ENCODE measurements at places on chromosomes 7 and 10.

DNA sequence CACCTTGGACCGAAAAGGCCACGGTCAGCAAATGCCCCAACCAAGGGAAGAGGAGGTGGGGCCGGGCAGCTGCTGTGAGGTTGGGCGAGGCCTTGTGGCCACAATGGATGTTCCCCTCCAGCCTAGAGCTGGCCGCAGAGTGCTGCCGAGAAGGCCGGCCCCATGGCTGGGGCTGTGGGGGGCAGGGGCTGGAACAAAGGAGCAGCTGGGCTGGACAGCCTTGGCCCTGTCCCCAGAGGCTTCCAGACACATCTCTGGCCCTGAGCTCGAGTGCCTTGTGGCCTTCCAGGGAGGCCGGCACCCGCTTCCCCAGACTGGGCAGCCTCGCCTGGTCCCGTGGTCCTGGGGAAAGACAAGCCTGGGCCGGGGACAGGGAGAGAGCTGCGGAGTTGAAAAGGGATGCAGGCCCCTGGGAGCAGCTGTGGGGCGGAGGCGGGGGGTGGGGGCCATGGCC lies 88.0 kb downstream of the PDGFA start:
- no peak for DNase-seq

GRCh38 chr7:155962191-155962967 lies 150.1 kb upstream of the SHH start:
- DNase-seq, result peak; percentile 90

- DNase-seq, result no peak
Observed at GRCh38 chr10:91537614-91538383, 95.1 kb downstream of the PPP1R3C start.

GRCh38 chr7:100983451-100984187 lies 14.3 kb downstream of the MUC12 start:
- DNase-seq, result peak; percentile 82

DNA sequence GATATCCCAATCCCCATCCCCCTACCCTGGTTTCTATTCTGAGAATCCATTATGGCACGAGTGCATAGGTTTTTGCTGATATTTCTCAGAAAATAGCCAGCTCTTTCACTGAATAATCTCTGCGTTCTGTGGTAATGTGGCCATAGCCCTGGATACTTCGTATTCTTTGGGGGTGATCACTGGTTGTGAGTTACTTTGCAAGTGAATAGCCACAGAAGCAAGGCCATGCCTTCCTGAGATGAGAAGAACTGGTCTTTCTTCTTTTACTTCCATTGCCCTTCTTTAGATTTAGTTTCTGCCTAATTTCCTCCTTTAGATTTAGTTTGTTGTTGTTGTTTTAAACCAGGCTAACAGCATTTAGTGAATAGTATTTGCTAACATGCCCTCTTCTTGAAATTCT lies 323.4 kb downstream of the CDC14C start:
- no peak for DNase-seq

DNA sequence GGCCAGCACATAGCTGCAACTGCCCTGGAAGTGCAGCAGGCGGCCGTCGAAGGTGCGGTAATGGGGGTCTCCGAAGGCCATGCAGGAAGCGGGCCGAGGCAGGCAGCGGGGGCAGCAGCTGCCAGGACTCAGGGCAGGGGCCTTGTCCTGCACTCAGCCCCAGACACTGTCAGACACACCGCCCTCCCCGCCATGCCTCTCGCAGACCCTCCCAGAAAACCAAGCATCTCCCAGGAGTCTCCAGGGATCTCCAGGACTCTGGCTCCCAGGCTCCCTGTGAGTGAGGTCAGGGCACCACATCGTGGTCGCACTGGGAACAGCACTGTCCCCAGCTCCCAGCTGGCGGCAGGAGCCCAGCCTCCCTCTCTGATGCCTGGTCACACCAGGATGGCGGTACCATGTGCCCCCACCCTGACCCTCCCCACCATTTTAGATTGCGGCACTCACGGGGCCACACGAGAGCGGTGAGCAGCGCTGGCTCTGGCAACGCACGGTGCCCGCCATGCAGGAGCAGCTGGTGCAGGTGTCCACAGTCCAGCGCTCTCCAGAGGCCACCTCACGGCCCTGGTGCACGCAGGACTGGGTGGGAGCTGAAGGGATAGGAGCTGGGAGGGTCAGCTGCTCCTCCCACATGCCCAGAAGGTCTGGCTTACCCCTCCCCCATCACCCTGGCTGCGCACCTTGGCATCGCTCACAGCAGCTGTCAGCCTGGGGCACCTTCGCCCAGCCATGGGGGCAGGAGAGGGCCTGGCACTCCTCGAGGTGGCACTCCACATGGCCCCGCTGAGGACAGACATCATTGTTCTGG lies 17.5 kb downstream of the ATP6V1F start:
- DNase-seq, result peak; percentile 99

DNA sequence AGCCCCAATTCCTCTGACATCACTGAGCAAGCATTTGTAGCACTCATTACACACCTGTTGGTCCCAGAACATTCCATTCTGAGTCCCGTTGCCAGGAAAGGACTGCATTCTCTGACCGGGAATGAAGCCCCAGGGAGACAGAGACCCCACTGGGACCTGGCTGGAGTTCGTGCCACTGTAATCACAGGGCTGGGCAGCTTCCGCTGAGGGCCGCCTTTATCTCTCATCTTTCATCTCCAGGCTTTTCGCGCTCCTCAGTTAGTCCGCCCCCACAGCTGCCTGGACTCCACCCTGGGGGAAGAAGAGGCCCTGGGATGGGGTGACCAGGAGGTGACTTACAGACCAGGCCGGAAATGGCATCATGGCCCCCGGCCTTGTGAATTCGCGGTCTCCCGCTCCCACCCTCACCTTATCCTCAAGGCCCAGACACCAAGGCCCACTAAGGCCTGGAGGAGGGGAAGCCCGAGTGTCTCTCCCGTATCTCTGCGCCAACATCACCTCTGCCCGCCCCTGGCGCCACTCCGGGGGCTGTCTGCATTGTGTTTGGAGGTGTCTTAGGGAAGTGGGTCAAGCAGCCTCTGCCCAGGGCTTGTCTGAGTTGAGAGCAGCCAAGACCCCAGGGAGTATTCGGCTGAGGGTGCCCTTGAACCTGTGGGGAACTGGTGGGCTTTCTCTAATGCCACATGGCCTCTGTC lies 75.4 kb downstream of the PROSER2 start:
- DNase-seq, result peak; percentile 34

- DNase-seq, result peak; percentile 29
Observed at GRCh38 chr10:124321433-124322089, 97.2 kb downstream of the OAT start.

DNA sequence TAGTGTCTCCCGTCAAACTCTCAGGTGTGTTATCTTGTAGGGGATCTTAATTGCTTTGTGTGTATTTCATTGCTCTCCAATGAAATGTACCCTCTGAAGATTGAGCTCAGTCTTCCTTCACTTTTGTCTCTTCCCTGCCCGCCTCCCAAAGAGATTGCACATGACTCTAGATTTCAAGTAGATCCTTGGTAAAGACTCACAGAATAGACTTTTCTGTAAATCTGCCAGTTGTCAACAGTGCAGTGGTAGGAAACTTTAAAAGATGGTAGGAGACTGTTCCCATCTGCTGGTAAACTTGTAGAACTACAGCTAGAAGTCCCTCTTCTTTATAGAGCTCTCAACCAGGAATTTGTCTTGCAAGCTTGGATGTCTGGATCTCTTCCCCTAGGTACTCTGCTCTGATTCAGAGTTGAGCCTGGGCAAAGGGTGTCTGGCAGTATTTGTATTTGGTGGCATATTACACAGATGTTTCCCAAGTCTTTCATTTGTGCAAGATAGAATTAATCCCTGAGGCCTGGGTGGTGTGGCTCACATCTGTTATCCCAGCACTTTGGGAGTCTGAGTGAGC lies 9.6 kb downstream of the CCL26 start:
- DNase-seq, result peak; percentile 93

- peak; percentile 84 for DNase-seq
Observed at GRCh38 chr10:31940839-31941653, 12.4 kb upstream of the ARHGAP12 start.

DNA sequence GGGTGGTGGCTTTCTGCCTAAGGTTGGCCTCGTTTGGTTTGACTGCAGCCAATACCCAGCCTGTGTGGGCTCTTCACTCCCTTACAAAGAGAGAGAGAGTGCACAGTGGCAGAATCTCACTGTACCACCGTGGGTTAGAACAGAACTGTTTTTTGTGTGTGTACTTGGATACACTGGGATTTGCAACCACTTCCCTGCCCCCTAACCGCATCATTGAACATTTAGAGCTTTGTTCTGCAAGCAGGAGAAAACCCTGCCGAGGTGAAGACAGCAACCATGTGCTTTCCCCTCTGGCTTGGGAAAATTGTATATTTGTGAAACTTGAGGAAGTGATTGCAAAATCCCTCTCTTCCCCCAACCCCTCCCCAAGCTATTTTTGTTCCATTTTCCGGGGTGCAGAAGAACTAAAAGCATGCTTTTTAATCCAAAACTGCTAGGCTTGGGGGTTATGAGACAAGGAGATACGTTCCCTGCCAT lies 201.2 kb downstream of the TCF7L2 start:
- no peak for DNase-seq

GRCh38 chr7:42471573-42472174 lies 234.7 kb upstream of the GLI3 start:
- no peak for DNase-seq

GRCh38 chr7:155840262-155840885 lies 28.1 kb upstream of the SHH start:
- no peak for DNase-seq

- no peak for DNase-seq
Observed at GRCh38 chr10:308101-308500, 172.8 kb downstream of the ZMYND11 start.

- peak; percentile 96 for DNase-seq
Observed at GRCh38 chr10:5811387-5811821, 1.8 kb downstream of the GDI2 start.

- DNase-seq, result no peak
Observed at GRCh38 chr7:148914208-148914777, 30.2 kb upstream of the EZH2 start.

DNA sequence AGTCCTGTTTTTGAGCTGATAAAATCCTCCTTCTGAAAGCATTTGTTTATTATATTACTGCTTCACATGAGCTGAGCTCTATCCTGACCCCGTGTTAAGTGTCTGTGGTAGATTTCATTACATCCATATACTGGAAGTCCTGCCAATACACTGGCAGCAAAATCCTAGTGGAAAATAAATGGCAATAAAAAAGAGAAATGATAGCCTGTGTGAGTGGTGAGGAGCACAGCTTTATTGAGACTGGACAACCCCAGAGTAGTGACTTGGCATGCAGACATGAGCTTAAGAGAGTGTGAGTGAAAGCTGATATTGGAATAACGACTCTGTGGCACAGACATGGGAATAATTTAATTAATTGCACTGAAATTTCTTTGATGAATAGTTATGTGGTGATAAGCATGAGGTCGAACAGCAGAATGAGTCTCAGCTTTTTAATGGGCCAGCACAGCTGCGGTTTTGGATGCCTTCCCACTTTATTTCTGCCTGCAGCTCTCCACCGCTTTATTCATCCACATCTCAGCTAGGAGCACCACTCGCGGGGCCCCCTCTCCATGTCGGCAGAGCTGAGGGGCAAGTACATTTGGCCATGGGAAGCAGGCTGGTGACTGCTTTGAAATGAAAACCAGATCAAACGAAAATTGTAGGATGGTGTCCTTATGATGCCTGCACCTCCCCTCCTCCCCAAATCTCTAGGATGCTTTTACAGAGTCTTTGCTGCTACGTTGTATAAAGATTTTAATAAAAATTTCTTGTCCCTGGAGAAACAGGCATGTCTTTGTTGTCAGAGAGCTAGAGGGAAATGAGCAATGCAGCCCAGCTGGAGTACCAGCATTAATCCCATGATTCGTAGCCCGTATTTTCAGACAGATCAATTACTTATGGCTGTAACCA lies 494.3 kb downstream of the AUTS2 start:
- DNase-seq, result peak; percentile 73

GRCh38 chr10:7488418-7488829 lies 77.6 kb upstream of the SFMBT2 start:
- DNase-seq, result no peak
